ENCODE measurements at places on chromosomes 5 and 9. TPM values are rescaled to one million over a fixed set of nuclear protein-coding genes. Genes with fewer than 3 reads are reported as not detected.
A peak's percentile ranks its signal among the peaks of the same experiment; 100 is the strongest.

GRCh38 chr5:151721812-151722391 lies 35.2 kb upstream of the SPARC start:
- DNase-seq: no peak

DNA sequence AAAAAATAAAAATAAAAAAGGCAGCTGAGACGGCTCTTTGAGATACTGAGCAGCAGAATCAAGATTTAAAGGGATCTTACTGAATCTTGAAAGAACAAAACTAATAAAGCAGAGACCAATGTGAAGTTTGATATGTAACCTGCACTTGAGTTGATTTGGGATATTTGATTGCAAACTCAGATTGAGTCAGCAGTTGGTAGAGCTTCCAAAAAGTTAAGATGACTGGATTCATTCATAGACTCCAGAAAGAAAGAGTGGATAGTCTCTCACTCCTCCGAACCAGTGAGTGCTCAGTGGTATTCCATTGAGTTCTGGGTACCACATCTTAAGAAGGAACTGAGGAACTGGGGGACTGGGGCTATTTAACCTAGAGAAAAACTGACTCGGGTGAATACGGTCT lies 52.7 kb upstream of the TESK1 start:
- DNase-seq: no peak

GRCh38 chr5:134114886-134115805 lies 665 bp downstream of the TCF7 start:
- no peak for DNase-seq

DNA sequence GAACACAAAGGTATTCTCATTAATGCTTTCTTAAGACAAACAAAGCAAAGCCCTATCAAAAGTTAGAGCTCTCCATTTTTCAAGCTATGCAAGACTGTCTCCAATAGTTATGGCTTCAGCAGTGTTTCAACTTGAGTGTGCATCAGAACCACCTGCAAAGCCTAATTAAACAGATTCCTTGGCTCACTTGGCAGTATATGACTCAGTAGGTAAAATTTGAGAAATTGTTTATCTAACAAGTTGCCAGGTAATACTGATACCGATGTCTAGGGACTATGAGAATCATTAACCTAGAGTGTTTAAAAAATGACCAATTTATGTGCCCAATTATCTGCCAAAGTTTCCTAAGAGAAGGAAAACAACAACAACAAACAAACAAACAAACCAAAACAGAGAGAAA lies 60.3 kb upstream of the PARP8 start:
- no peak for DNase-seq

DNA sequence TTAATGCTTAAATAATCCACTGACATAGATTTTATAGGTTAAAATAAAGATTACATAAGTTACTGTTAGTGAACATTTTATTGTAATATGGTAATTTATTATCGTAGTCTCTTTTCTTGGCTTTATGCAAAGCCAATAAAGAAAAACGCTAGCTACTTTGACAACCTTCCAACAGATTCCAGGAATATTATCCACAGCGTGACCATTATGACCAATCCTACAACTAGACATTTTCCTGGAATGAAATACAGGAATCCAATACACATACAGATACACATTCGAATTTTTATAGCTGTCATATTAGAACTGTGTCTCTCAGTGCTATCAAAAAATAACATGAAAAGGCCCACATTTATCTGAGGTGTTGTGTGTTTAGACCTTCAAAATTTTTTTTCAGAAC lies 13.1 kb downstream of the RPS23 start:
- DNase-seq: no peak

DNA sequence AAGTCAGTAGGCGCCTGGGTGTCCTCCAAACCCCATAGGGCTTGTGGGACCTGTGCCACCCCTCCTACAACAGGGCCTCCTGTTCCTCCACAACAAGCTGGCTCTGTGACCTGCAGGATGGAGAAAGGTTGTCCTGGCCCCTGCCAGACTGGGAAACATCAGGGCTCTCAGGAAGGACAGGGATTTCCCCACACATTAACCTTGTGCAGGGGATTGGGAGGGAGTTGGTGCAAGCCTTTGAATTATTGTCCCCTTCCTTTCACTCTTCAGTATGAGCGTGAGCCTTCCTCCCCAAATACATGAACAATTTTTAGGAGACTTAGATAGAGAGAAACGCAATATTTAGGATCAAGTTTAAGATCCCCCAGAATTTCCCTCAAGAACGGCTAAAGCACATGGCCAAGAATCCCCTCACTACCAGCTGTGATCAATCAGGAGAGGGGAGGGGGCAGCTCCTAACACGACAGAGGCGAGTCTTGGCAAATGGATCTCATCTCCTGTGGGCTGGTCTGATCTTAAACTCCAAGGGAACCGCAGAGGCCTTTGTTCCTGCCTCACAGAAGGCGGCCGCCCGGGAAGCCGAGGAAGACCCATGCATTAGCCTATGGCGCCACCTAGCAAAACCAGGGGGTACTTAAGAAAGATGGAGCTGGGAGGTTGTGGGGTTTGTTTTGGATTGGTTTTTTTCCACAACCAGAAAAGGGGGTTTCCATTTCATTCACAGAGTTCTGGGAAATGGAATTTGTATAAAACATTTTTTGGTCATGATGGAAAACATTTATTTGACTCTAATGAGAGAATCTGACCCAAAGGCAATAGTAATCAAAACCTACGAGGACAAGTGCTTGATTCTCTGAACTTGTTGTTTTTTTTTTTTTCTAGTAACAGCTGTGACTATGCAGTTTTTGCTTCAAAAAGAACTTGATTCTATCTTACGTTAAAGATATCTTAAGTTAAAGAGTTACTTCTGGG lies 36.1 kb upstream of the OSMR start:
- peak; percentile 11 for DNase-seq

DNA sequence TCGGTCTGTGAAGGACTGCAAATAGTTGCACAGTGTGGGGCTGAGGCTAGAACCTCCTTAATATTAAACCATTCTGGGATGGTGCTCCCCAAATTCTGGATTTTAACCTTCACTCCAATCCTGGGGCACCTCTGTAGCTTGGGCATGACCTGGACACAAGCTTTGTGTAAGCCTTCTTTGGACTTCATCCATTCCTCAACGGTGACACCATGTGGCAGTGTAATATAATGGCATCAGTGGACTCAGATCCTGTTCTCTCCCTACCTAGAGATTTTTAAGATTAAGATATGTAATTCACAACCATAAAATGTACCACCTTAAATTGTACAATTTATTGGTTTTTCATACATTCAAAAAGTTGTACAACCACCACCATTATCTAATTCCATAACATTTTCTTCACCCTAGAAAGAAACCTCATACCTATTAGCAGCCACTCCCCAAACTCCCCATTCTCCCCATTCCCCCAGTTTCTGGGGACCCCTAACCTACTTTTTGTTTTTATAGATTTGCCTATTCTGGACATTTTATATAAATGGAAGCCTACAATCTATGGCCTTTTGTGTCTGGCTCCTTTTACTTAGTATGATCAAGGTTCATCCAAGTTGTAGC lies 4.8 kb upstream of the PLGRKT start:
- no peak for DNase-seq

- no peak for DNase-seq
These were observed 2023.6 kb upstream of the CDH6 start for GRCh38 chr5:29169886-29170285.

OR1Q1 gene
- total RNA-seq: not detected

- no peak for DNase-seq
These were observed 37.4 kb downstream of the RAD50 start for GRCh38 chr5:132594170-132594569.

- DNase-seq: no peak
These were observed 49.3 kb upstream of the PPARGC1B start for GRCh38 chr5:149680810-149681221.

DNA sequence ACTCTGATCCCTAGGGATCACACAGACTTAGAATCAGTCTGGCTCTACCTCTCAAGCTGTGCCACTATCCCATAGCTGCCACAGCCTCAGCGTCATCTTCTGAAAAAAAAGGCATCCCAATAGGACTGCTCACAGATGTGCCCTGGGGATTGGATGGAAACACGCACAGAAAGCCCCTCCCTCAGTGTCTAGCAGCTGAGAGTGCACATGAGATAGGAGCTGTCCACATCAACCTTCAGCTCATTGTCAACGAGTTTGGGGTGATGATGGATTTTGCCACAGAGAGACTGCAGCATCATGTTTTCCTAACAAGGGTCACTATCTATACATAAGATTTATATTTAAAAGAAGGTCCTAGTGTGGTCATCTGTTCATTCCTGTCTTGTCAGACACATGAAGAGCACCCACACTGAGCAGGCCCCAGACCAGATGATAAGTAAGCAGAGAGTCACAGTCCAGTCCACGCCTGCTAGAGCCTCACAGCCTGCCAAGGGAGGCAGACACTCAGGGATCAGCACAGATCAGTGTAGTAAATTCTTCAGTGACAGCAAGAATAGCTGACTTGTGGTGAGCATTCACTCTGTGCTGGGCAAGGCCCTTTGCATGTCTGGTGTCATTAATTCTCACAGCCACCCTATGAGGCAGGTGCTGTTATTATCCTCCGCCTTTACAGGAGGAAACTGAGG lies 25.8 kb downstream of the AFAP1L1 start:
- DNase-seq: no peak

DNA sequence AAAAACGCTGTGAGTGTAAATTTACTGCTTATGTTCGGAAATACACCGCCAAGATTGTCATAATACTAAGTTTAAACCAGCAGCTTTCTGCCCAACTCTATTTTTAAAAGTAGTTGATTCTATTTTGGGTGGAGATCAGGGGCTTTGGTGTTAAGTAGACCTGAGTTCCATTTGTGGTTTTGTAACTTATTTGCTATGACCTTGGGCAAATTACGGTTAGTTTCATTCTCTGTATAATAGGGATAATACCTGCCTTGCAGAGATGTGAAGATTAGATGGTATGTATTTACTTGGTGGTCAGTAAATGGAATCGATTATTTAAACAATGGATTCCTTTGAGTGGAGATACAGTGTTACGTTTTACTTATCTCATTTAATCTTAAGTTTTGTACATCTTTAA lies 1.6 kb downstream of the RAD23B start:
- DNase-seq: no peak

- no peak for DNase-seq
These were observed at the start of gene ZBTB34 for GRCh38 chr9:126860077-126860756. Gene ZBTB34, plus strand, starts transcription at chr9:126860639. Its CDS starts 18,761 bp downstream, at chr9:126879400.

GRCh38 chr9:78490231-78490630 lies 193.3 kb downstream of the PSAT1 start:
- DNase-seq: no peak

DNA sequence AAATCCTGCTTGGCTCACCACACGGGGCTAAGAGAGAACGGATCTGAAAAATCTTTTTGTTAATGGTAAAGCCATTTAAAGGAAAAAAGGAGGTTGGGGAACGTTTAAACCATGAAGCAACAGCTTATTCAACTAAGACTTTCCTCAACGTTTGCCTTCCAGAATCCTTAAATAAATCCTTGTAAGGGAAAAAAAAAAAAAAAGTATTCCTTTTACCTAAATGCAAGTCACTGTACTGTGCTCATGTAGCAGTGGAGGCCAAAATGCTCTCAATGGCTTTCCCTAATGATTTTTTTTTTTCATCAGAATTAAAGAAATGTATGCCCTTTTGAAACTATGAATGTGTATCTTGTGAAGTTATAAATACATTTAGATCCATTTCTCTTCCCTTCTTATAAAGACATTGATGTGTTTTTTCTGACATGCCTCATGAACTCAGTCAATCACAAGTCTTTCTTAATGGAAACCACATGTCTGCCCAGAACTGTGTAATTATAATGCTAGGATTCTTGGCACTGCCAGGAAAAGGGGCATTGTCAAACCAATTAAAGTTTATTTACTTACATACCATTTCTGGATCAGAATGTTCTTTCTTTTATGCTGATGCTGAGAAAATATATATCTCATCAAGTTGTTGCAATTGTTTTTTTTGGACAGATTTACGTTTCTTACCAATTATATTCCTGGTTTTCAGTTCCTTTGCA lies 107.5 kb downstream of the EBF1 start:
- no peak for DNase-seq

SKP2 gene
- total RNA-seq: 41.5 TPM

- DNase-seq: no peak
These were observed 1.6 kb upstream of the TMEM245 start for GRCh38 chr9:109121232-109121796.

All from esophagus squamous epithelium (tissue), 5 donors.